ENCODE measurements at places on chromosomes 12 and 14.

- peak; percentile 76 for DNase-seq
Measured at GRCh38 chr14:101731187-101732080, 30.1 kb upstream of the PPP2R5C start.

DNA sequence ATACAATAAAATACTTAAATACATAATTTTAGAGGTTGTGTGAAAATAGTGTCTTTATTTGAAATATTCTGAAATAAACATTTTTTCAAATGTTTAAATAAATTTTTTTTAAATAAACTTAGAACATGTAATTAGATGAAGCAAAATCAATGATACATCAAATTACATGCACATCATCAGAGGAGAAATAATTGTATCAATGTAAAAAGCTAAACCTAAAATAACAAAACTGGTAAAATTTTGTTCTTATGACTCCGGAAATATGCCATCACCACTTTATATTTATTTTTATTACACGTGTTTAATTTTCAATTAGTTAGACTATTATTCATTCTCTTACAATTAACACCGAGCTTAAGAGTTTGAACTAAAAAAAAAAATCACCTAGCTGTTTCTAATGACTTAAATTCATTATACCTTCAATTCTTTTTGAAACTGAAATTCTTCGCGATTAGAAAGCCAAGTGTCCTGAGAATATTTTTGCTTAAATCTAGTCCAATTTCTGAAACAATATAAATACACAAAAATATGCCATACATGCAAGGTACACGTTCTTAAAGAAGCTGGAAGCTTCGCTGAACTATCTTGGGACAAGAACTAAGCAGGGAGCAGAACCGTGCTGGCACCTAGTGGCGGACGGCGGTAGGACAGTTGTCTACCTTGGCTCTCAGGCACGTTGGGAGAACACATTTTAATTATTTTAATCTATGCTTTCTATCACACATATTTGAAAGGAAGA lies 230.5 kb downstream of the SLC25A21 start:
- peak; percentile 18 for DNase-seq

GRCh38 chr12:86852451-86852850 lies 596.3 kb upstream of the MGAT4C start:
- DNase-seq, result no peak

DNA sequence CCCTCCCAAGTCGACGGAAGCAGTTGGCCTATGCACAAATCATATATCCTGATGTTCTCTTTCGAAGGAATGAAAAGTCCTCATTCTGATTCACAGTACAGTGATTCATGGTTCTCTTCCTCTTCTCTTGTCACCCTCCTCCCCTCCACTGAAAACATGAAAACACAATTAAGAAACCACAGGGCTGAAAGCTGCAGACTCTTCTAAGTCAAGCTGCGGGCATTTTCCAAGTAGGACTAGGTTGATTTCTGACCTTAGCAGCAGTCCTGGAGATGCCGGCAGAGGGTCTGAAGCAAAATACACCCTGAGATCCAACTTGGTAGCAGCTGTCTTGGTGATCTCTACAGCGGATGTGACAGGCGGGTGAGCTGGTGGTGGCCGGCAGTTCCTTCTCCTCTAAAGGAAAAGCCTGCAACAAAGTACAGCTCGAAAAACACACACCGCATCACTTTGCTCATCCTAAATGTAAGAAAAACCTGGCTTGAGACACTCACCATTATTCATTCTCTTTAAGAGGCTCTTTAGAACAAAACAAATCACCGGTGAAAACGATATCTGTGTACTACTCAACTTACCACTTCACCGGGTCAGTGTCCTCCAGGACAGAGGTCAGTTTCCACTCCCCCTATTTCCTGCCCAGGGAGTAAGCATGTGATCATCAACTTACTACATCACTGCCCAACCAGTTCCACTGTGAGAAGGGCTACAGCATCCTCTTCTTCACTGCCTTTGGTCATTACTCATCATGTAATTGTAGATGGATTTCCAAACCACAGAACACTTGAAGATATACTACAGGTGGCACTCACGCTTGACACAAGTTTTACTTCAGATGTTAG lies 6.0 kb downstream of the TMCC3 start:
- DNase-seq, result no peak

DNA sequence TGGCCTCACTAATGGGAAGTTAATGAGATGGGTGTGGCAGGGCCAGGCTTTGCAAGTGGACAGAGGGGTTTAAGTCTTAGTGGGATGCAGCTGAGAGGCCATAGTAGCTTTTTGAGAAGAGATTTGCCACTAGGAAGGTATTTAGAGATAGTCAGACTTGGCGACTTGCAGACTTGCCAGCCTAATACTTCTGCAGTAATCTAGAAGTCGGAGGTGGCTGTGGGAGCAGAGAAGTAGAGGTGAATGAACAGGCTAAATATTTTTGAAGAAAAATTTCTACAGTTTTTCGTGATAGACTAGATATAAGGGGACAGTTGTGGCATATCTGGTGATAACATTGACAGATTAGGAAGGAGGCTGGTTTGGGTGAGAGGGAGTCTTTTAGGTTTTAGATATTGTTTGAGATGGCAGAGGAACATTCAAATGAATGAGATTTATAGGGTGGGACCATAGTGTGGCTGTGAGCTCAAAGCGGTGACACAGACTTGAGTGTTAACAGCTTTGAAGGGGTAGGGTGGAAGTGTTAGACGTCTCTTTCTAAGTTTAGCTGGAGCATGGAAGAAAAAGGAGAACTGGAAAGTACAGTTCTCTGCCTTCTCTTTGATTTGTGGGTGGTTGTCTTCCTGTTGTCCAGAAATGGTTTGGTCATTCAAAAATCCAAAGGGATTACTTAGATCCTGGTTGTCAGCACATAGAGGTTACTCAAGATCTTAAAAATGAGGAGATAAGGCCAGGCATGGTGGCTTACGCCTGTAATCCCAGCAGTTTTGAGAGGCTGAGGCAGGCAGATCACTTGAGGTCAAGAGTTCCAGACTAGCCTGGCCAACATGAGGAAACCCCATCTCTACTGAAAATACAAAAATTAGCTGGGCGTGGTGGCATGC lies 44.9 kb downstream of the MAPKAPK5 start:
- no peak for DNase-seq

DNA sequence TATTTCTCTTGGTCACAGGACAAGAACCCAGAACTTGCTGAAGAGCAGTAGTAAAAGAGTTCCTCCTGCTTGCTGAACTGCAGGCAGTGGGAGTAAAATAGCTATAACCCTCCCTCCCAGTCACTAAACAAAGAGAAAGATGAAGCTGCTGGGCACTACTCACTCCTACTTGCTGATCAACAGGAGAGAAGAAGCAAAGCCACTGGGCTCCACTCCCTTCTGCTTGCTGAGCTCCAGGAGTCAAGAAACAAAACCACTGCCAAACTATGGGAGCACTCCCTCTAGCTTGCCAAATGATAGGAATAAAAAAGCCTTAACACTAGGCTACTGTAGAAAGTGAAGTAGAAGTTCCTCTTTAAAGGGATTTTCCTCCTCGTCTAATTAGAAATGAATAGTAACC lies 155.3 kb downstream of the RASSF9 start:
- no peak for DNase-seq

DNA sequence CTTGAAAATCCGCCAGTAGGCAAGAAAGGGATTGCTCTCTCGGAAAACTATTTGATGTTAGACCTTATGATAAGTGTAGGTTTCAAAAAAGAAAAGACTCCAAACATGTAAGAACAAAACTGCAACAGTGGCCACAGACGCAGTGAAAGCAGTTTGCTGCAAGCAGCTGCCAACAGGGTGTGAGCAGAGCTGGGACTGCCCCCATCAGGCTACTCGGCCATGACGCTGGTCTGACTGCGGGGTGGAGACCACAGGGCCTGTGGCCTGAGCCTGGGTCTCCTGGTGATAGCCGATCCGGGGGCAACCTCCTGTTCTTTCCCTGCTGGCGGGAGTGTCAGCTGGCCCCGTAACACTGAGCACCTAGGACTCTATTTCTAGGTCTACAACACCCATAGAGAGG lies 63.2 kb downstream of the AMN start:
- no peak for DNase-seq

DNA sequence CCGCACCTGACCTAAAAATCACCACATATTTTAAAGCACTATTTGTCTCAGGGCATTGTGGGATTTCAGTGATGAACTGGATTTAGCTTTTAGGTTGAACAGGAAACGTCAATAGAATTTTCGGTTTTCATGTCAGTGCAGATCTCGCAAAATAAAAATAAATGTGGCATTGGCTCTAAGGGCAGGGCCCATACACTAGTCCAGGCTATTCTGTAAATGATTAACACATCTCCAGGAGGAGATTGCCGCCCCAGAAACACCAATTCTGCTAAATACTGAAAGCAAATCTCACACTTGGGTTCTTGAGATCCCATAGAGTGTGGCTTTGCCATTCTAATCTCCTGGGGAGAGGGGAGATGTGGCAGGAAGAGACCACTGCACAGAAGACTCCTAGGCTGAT lies 1494.0 kb upstream of the TMEM132C start:
- no peak for DNase-seq

DNA sequence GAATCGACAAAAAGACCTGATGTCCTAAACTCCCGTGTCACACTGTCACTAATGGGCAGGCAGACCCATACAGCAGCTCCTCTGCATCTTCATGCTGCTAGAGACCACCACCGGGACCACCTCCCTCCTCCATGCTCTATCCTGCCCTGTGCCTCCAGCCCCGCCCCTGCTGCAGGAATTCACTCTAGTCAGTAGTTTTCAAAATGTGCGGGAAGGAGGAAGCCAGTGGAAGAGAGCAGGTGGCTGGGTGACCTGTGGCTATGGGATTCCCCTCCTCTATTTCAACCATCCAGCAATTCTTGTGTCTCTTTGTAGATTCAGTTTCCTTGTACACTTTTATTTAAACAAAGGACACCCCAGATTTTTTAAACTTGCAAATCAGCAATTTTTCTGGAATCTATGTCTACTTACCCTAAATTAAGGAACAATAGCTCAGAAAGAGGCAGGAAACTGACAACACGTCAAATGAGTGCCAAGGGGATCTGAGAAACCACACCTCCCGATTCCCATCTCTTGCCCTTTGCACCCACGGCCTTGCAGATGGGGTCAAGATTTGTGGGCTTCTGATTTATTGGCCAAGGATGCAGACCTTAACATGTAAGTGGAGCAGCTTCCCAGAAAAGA lies 20.4 kb upstream of the MAP1LC3B2 start:
- DNase-seq, result no peak

GRCh38 chr14:20986811-20987210 lies 3.0 kb upstream of the METTL17 start:
- DNase-seq, result no peak
